Activated CD8-positive, alpha-beta memory T cell treated with anti-CD3 and anti-CD28 coated beads for 1 hour (primary cell): ENCODE measurements at places on chromosomes 7 and 10.

DNA sequence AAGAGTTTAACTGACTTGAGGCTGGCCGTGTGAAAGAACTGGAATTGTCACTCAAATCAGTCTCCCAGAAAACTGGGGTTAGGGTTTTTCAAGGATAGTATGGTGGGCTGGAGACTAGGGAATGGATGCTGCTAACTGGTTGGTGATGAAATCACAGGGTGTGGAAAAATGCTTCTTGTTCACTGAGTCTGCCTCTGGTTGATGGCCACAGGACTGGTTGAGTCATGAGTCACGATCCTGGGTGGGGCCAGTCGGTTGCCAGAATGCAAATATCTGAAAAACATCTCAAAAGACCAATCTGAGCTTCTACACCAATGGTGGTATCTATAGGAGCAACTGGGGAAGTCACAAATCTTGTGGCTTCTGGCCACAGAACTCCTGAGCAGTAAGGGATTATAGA is 16.3 kb upstream of the BAMBI start:
- DNase-seq: no peak

- DNase-seq: no peak
These were observed 119.3 kb upstream of the CHST15 start for GRCh38 chr10:124212702-124213101.

DNA sequence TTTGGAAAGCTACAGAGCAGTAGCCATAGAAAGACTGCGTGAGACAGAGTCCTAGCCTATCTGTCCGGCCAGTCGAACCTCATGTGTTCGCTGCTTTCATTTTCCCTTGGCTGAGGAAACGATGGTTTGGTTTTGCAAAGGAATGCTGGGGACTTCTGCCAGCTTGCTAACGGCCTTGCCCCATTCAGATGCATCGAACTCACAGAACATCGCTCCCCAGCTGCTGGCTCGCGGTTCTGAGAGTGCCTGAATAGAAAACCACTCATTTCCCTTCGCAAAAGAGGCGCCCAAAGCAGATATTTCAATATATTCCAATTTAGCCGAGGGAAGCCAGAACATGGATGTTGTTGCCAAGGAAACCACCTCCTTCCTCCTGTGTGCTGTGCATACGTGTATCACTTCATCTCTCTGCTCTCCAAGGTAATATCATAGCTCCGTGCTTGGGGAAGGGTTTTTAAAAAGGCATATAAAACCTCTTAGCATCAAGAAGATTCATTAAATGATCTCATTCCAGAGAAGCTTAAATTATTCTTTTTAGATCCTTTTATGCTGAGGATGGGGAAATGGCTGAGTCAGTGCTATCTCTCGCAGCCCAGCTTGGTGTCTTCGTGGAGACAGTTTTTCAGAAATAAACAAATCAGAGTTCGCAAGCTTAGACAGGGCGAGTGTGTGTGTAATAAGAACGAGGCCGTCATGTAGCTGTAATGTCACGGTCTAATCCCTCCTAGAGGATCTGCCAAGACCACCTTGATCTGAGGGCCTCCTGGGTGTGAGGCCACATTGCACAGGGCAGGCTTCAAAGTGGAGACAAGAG is 215.2 kb downstream of the RPS24 start:
- no peak for DNase-seq

GRCh38 chr10:18474118-18474455 is 177.3 kb downstream of the NSUN6 start:
- DNase-seq: no peak

- no peak for DNase-seq
These were observed 47.1 kb downstream of the HIBADH start for GRCh38 chr7:27615420-27616185.
